Effector memory CD4-positive, alpha-beta T cell (primary cell): ENCODE measurements at places on chromosomes 1 and 21.

- H3K4me3 ChIP-seq: no peak overlapping the region
- DNase-seq: no peak
- no peak overlapping the region for H3K27ac ChIP-seq
- H3K4me1 ChIP-seq: no peaks in the 10 kb centered on the region
- H3K27me3 ChIP-seq: no peaks in the 10 kb centered on the region
These were observed 42.3 kb downstream of the NIPAL3 start for GRCh38 chr1:24457866-24458265.

- H3K4me1 ChIP-seq: no peaks in the 10 kb centered on the region
- no peak overlapping the region for H3K4me3 ChIP-seq
- no peak for DNase-seq
- no peaks in the 10 kb centered on the region for H3K27me3 ChIP-seq
These were observed 26.2 kb downstream of the ATP1B1 start for GRCh38 chr1:169132512-169133227.

- H3K4me1 ChIP-seq: no peaks in the 10 kb centered on the region
- no peaks in the 10 kb centered on the region for H3K27me3 ChIP-seq
- no peak overlapping the region for H3K27ac ChIP-seq
- H3K36me3 ChIP-seq: peaks cover 80% of the 10 kb centered on the region
These were observed 24.6 kb downstream of the RPS6KA1 start for GRCh38 chr1:26553942-26554682.

GRCh38 chr1:45411510-45411899, 71.3 kb upstream of the MUTYH start:
- H3K27me3 ChIP-seq: no peaks in the 10 kb centered on the region
- H3K36me3 ChIP-seq: no peaks in the 10 kb centered on the region
- H3K4me3 ChIP-seq: no peak overlapping the region
- no peak for DNase-seq

DNA sequence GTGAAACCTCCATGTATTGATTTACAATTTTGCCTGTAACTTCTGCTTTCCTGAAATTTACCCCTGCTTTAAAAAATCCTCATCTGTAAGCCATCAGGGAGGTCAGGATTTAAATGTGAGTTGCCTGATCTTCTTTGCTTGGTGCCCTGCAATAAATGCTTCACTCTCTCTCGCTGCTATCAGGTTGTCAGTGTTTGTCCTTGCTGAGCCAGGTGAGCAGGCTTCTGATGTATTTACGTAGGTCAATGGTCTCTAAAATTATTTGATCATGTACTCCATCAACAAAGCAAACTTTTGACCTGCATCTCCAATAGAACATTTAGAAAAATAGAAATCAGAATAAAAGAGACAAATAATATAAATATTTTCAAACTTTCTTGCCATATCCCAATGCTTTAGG, 453.4 kb downstream of the DPYD start:
- no peak overlapping the region for H3K27ac ChIP-seq
- no peak overlapping the region for H3K4me3 ChIP-seq
- DNase-seq: no peak
- H3K27me3 ChIP-seq: no peaks in the 10 kb centered on the region

DNA sequence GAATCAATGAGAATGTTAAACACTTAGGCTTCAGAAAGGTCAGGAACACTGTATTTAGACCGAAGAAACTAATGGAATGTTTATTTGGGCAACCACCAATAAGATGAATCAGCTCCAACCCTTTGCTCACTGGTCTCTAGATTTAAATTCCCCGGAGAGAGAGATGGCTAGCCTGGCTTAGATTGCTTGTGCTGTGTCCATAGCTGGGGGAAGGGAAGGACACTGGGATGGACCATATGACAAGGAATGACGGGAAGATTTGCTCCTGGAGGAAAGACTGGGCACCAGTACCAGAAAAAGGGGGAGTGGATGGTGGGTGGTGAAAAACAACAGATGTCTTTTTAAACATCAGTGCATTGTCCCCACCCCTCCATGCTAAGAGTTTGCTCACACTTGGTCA, 426.6 kb downstream of the DUSP10 start:
- no peak overlapping the region for H3K27ac ChIP-seq
- no peak for DNase-seq
- H3K27me3 ChIP-seq: peaks cover 3% of the 10 kb centered on the region
- no peaks in the 10 kb centered on the region for H3K36me3 ChIP-seq
- H3K4me3 ChIP-seq: no peak overlapping the region

DNA sequence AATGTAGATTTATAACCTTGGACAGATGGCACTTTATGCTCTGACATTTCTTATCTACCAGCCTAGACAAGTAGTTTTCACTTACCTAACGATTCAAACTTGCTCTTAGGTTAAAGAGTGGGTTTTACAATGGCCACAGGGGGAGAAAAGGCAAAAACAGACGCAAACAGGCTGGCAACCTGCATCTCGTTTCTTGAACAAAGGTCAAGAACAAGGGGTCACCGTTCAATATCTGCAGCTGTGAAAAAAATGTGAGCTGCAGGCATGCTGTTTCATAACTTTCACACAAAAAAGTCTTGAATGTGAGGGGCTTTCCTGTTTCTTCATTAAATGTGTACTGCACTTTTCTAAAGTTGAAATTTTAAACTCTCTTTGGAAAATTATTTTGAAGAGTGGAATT, 49.4 kb downstream of the SYDE2 start:
- H3K27me3 ChIP-seq: no peaks in the 10 kb centered on the region
- DNase-seq: no peak
- no peaks in the 10 kb centered on the region for H3K4me1 ChIP-seq
- H3K27ac ChIP-seq: no peak overlapping the region

DNA sequence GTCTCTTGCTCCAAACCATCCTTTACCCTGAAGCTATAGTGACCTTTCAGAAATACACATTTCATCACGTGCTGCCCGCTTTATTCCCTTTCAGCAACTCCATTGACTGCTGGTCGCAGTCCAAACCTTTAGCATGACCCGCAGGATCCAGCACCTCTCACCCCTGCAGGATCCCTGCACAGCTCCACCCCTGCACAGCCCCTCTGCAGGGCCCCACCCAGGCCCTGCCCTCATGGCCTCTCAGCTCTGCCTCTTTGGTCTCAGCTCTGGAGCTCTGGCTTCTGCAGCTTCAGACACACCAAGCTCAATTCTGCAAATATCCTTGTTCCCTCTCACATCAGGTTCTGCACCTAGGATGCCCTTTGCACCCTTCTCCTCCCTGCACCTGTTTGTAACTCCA, 264.9 kb upstream of the C1orf174 start:
- H3K27ac ChIP-seq: no peak overlapping the region
- no peak for DNase-seq
- no peak overlapping the region for H3K4me3 ChIP-seq
- no peaks in the 10 kb centered on the region for H3K36me3 ChIP-seq
- no peaks in the 10 kb centered on the region for H3K27me3 ChIP-seq

DNA sequence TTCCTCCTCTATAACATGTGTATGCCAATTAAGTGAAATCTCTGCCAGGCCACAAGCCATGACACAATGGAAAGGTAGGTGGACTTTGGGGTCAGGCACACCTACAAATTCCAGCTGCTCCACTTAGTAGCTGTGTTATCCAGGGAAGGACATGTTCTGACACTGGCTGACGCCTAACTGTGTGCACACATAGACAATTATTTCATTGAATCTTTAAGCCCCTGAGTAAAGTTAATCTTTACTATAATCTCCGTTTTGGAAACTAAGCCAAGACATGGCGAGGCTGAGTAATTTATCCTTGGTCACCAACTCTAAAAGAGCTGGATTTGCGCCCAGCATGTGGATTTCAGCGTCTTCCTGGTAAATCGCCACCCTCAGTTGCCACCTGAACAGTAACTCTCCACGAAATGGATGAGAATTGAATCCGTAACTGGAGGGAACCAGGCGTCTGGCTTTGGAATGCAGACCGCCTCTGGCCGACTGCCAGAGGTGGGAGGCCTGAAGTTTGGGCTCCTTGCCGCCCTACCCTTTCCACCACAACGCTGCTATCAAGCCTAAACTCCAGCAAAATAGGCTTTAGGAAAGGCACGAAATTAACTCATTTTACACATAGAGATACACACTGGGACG, 888 bp upstream of the SNRPE start:
- H3K4me1 ChIP-seq: peaks cover 13% of the 10 kb centered on the region
- H3K4me3 ChIP-seq: no peak overlapping the region
- no peak overlapping the region for H3K27ac ChIP-seq
- H3K36me3 ChIP-seq: peaks cover 19% of the 10 kb centered on the region
- no peaks in the 10 kb centered on the region for H3K27me3 ChIP-seq

GRCh38 chr1:44628962-44629756, 45.1 kb downstream of the TMEM53 start:
- H3K27ac ChIP-seq: no peak overlapping the region
- H3K4me3 ChIP-seq: no peak overlapping the region
- H3K27me3 ChIP-seq: no peaks in the 10 kb centered on the region
- peaks cover 12% of the 10 kb centered on the region for H3K4me1 ChIP-seq
- peaks cover 11% of the 10 kb centered on the region for H3K36me3 ChIP-seq

- H3K27ac ChIP-seq: no peak overlapping the region
- no peaks in the 10 kb centered on the region for H3K36me3 ChIP-seq
- no peak overlapping the region for H3K4me3 ChIP-seq
- DNase-seq: no peak
- no peaks in the 10 kb centered on the region for H3K27me3 ChIP-seq
These were observed 4.4 kb downstream of the PLOD1 start for GRCh38 chr1:11938722-11939526.

- no peak for DNase-seq
- peaks cover 42% of the 10 kb centered on the region for H3K4me1 ChIP-seq
- H3K4me3 ChIP-seq: peak overlapping the region; percentile 43
- H3K36me3 ChIP-seq: no peaks in the 10 kb centered on the region
These were observed 829 bp upstream of the HES2 start for GRCh38 chr1:6420454-6421042.

DNA sequence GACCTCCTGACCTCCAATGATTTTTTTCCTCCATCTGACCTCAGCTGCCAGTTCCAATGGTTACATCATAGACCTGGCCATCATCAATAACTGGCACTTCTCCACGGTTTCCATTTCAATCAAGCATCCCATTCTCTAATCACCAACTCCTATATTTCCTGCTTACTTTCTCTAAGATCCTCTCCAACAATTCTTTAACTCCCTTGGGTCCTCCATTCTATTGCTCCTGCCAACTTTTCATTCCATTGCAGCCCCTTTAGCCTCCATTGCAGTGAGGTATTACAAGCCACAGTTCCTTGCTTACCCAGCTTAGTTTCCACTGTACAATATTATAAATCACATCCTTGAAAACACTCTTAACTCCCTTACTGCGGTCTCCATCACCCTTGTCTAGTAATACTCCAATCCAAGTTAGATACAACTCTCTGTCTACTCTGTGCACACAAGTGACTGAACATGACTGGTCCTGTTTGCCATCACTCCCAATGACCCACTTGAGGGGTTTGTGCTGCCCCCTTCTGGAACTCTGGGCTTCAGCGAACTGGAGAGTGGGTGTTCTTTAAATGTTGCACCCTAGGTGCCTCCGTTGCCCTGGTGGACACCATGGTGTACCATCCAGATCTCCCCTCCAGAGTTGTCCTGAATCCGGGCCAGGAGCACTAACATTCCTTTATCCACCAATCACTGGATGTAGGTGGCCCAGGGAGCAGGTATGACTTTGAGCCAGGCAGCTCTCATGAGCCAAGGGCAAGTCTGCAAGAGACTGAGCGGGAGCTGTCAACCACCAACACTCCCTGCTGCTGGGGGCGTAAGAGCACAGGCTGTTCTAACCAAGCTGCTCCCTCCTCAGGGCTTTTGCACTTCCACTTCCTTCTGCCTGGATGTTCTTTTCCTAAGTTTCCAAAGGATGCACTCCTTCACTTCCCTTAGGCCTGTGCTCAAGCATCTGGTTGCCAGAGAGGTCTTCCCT, 3.7 kb upstream of the FNDC7 start:
- no peaks in the 10 kb centered on the region for H3K36me3 ChIP-seq
- no peak overlapping the region for H3K27ac ChIP-seq
- peaks cover 9% of the 10 kb centered on the region for H3K4me1 ChIP-seq
- H3K27me3 ChIP-seq: no peaks in the 10 kb centered on the region

DNA sequence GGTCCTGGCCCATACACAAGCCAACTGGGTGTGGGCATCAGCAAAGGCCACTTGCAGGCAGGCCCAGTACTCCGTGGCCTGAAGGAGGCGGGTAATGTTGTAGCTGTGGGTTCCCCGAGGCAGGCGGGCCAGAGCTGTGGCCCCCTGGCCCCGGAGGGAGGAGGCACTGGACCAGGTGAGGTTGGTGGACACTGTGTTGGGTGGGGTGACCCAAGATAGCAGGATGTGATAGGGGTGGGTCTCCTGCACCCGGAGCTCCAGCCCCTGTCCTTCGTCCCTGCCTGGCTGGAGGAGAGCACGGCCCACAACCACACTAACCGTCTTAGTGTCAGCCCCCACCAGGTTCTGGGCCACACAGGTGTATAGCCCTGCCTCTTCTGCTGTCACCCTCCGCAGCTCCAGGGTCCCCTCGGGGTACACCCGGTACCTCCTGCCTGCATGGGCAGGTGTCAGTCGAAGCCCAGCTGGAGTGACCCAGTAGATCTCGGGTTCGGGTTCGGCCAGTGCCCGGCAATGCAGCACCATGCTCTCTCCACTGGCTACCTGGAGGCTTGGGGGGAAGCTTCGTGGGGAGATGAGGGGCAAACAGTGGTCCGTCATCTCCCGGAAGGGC, 67.3 kb downstream of the LRRN2 start:
- no peaks in the 10 kb centered on the region for H3K27me3 ChIP-seq
- no peak overlapping the region for H3K27ac ChIP-seq
- no peaks in the 10 kb centered on the region for H3K4me1 ChIP-seq
- no peaks in the 10 kb centered on the region for H3K36me3 ChIP-seq
- H3K4me3 ChIP-seq: no peak overlapping the region

DNA sequence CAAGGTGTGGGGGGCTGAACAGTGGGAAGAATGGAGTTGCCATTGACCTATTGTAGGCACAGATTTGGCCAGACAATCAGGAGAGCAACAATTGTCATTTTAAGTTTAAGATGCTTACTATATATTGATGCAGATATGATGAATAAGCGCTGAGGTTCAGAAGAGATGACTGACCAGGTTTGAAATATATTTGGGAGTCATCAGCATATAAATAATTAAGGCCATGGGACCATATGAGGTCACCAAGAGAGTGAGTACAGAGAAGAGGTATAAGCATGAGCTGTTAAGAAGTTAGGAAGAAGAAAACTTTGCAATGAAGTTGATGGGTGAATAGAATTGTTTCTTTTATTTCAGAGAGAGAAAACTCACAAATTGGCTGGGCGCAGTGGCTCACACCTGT, 4.5 kb upstream of the GADD45A start:
- no peak for DNase-seq
- no peak overlapping the region for H3K4me3 ChIP-seq
- no peaks in the 10 kb centered on the region for H3K36me3 ChIP-seq
- H3K27me3 ChIP-seq: no peaks in the 10 kb centered on the region
- no peak overlapping the region for H3K27ac ChIP-seq
- peaks cover 6% of the 10 kb centered on the region for H3K4me1 ChIP-seq

GRCh38 chr1:53561503-53562105, 102.4 kb downstream of the DMRTB1 start:
- H3K27ac ChIP-seq: no peak overlapping the region
- H3K36me3 ChIP-seq: no peaks in the 10 kb centered on the region
- no peak overlapping the region for H3K4me3 ChIP-seq
- H3K4me1 ChIP-seq: no peaks in the 10 kb centered on the region
